ENCODE measurements at places on chromosomes 2 and 18.

GRCh38 chr18:78986018-78986481, 6.4 kb downstream of the SALL3 start:
- no peaks in the 10 kb centered on the region for H3K36me3 ChIP-seq
- no peak overlapping the region for H3K27ac ChIP-seq
- no peak overlapping the region for H3K4me3 ChIP-seq
- peaks cover 90% of the 10 kb centered on the region for H3K27me3 ChIP-seq

GRCh38 chr2:234912437-234912836, 39.4 kb upstream of the SH3BP4 start:
- no peak overlapping the region for H3K4me3 ChIP-seq
- H3K27ac ChIP-seq, result no peak overlapping the region
- H3K27me3 ChIP-seq, result no peaks in the 10 kb centered on the region
- DNase-seq, result no peak

GRCh38 chr2:67277450-67277849, 119.7 kb upstream of the ETAA1 start:
- no peak overlapping the region for H3K27ac ChIP-seq
- DNase-seq, result no peak
- no peak overlapping the region for H3K4me3 ChIP-seq

DNA sequence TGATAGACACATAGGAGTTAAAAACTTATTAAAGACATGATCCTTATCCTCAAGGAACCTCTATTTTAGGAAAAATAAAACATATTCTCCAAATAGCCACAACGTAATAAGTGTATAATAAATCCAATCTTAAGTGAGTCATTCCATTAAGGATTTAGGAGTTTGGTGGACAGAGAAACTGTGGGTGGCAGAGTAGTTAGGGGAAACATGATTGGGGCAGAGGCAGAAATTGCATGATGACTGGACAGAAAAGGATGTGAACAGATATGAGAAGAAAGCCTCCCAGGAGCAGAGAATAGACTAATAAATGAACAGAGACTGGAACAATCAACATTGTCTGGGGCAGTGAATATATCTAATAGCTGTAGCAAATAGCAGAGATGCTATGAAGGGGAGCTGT, 48.1 kb upstream of the SIGLEC15 start:
- no peaks in the 10 kb centered on the region for H3K27me3 ChIP-seq
- H3K4me1 ChIP-seq, result peaks cover 6% of the 10 kb centered on the region
- H3K27ac ChIP-seq, result no peak overlapping the region
- H3K36me3 ChIP-seq, result no peaks in the 10 kb centered on the region

GRCh38 chr2:238131761-238132462, 6.6 kb upstream of the KLHL30 start:
- no peak for DNase-seq
- no peaks in the 10 kb centered on the region for H3K27me3 ChIP-seq
- no peaks in the 10 kb centered on the region for H3K36me3 ChIP-seq
- no peak overlapping the region for H3K4me3 ChIP-seq
- no peak overlapping the region for H3K27ac ChIP-seq

- H3K4me1 ChIP-seq, result peaks cover 12% of the 10 kb centered on the region
- no peak overlapping the region for H3K4me3 ChIP-seq
- DNase-seq, result no peak
- no peaks in the 10 kb centered on the region for H3K27me3 ChIP-seq
Observed at GRCh38 chr2:25825238-25825637, 53.0 kb downstream of the ASXL2 start.

- no peaks in the 10 kb centered on the region for H3K27me3 ChIP-seq
- H3K36me3 ChIP-seq, result no peaks in the 10 kb centered on the region
- no peak for DNase-seq
Observed at GRCh38 chr18:59957957-59958356, 58.2 kb downstream of the PMAIP1 start.

- peak; percentile 97 for DNase-seq
- H3K4me3 ChIP-seq, result peak overlapping the region; percentile 63
- peaks cover 22% of the 10 kb centered on the region for H3K4me1 ChIP-seq
- H3K36me3 ChIP-seq, result peaks cover 36% of the 10 kb centered on the region
- H3K27me3 ChIP-seq, result no peaks in the 10 kb centered on the region
Observed at GRCh38 chr2:24083567-24084385, 858 bp downstream of the TP53I3 start.

DNA sequence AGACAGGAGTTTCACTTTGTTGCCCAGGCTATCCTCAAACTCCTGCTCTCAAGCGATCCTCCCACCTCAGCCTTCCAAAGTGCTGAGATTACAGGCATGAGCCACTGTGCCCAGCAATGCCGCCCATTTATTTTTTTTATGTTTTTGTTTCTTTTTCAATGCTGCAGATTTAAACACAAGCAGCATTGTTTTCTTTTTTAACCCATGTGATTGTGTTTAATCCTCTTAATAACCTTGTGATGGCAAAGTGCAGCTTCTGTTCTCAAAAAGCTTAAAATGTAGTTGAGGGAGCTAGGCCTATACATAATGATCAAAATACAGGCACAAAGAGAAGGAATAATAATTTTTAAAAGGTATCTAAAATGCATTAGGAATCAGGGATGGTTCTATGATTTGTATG, 11.5 kb downstream of the MSGN1 start:
- no peak overlapping the region for H3K27ac ChIP-seq
- no peaks in the 10 kb centered on the region for H3K4me1 ChIP-seq
- peaks cover 4% of the 10 kb centered on the region for H3K27me3 ChIP-seq
- no peak for DNase-seq

DNA sequence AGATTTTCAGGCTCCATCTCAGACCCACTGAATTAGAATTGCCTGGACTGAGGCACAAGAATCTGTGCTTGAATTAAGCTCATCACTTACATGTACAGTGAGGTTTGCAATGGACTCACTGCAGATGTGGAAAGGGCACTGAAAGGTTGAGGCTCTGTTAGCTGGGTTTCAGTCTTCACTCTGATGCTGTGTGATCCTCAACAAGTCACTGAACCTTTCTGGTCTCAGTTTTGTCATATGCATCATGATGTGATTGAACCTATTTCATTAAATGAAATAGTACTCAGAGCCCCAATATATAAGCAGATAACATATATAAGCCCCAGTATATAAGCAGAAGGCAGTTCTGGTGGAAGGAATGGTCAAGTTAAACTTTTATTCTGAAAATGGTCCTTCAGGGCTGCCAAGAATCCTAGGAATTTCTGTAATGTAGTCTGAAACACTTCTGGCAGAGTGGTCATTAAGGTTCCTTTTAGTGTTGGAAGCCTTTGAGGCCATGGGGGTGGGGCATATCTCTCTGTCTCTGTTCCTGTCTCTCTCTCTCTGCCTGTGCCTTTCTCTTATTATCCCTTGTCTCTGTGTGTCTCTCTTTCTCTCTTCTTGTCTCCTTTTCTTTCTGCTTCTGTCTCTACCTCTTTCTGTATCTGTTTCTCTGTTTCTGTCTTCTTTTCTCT, 110.4 kb downstream of the ADCYAP1 start:
- no peak overlapping the region for H3K27ac ChIP-seq
- H3K27me3 ChIP-seq, result no peaks in the 10 kb centered on the region
- H3K4me3 ChIP-seq, result no peak overlapping the region
- H3K4me1 ChIP-seq, result peaks cover 14% of the 10 kb centered on the region
- no peak for DNase-seq

GRCh38 chr2:196566961-196567666, 72.4 kb upstream of the CCDC150 start:
- H3K36me3 ChIP-seq, result no peaks in the 10 kb centered on the region
- no peak overlapping the region for H3K4me3 ChIP-seq
- no peaks in the 10 kb centered on the region for H3K4me1 ChIP-seq

DNA sequence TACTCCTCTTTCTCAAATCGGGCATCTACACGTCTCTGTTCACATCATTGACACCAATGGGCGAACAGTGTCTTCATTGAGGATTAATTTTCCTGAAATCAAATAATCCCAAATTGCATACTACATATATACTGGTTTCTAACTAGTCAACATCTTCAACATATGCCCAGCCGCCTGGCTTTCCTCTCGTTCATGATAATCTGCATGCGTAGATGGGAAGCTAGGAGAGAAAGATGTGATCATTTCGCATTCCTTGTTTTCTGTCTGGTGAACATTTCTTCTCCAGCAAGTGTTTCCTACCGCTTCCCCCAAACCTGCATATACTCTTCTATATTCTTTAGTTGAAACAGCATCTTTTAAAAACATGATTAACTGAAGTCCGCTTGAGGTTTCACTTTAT, 7.4 kb downstream of the TWIST2 start:
- no peaks in the 10 kb centered on the region for H3K4me1 ChIP-seq
- no peak overlapping the region for H3K27ac ChIP-seq
- peaks cover 11% of the 10 kb centered on the region for H3K27me3 ChIP-seq
- no peak for DNase-seq
- H3K4me3 ChIP-seq, result no peak overlapping the region

- H3K4me3 ChIP-seq, result no peak overlapping the region
- H3K36me3 ChIP-seq, result peaks cover 17% of the 10 kb centered on the region
- no peak overlapping the region for H3K27ac ChIP-seq
- no peaks in the 10 kb centered on the region for H3K27me3 ChIP-seq
- no peak for DNase-seq
Observed at GRCh38 chr2:111159641-111160040, 38.9 kb downstream of the BCL2L11 start.

DNA sequence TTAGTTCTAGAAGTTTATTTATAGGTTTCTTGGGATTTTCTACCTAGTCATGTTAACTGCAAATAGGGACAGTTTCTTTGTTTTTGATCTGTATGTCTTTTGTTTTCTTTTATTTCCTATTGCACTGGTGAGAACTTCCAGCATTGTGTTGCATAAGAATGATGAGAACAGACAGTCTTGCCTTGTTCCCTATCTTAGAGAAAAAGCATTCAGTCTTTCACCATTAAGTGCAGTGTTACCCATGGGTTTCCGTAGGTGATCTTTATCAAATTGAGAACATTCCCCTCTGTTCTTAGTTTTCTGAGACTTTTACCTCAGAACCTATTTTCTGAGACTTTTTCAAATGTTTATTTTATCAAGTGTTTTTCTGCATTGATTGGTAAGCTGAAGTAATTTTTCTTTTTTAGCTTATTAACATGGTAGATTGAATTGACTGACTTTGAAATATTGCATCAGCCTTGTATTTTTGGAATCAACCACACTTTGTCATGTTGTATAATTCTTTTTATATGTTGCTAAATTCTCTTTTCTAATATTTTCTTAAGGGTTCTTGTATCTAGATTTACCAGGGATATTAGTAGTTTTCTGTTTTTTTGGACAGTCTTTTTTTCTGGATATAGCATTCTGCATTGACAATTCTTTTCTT, 17.2 kb downstream of the MFSD6 start:
- no peaks in the 10 kb centered on the region for H3K4me1 ChIP-seq
- H3K4me3 ChIP-seq, result no peak overlapping the region
- no peak overlapping the region for H3K27ac ChIP-seq
- no peak for DNase-seq

DNA sequence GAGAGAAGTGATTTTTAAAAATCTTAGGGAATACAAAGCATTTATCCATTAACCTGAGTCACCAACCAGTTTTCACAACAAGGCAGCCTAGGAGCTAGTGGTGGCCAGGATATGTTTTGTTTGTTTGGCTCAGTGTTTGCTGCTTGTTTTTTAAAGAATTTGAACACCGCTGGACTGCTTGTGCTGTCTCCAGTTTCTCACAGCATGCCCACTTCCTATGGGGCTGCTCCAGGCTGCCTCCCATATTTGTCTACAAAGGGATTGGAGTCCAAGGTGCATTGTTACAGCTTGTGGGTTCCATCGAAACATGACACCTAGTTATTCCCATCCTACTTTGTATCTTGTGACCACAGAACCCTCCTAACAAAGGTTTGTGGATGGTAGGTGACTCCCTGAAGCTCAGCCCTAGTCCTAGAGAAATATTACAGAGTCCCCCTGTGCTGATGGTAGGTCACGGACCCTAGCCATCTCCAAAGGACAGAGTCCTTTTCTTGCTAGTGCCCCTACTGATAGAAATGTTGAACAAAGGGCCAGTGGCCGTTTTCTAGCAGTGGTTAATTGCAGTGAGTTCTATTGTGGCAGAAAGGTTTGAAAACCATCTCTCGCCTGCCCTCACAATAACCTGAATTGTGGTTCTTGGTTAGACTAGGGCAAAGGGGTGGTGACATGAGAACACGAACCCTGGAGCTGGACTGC, 23.2 kb downstream of the GPR39 start:
- no peaks in the 10 kb centered on the region for H3K27me3 ChIP-seq
- H3K4me3 ChIP-seq, result no peak overlapping the region
- H3K36me3 ChIP-seq, result no peaks in the 10 kb centered on the region
- DNase-seq, result no peak
- no peaks in the 10 kb centered on the region for H3K4me1 ChIP-seq

GRCh38 chr2:47561906-47562305, 158.9 kb downstream of the MSH2 start:
- H3K27me3 ChIP-seq, result peaks cover 10% of the 10 kb centered on the region
- no peak for DNase-seq
- no peaks in the 10 kb centered on the region for H3K36me3 ChIP-seq
- H3K4me3 ChIP-seq, result no peak overlapping the region

- H3K27ac ChIP-seq, result no peak overlapping the region
- H3K4me1 ChIP-seq, result no peaks in the 10 kb centered on the region
- no peaks in the 10 kb centered on the region for H3K27me3 ChIP-seq
- H3K36me3 ChIP-seq, result no peaks in the 10 kb centered on the region
- DNase-seq, result no peak
Observed at GRCh38 chr18:48470484-48471180, 61.4 kb upstream of the ZBTB7C start.

DNA sequence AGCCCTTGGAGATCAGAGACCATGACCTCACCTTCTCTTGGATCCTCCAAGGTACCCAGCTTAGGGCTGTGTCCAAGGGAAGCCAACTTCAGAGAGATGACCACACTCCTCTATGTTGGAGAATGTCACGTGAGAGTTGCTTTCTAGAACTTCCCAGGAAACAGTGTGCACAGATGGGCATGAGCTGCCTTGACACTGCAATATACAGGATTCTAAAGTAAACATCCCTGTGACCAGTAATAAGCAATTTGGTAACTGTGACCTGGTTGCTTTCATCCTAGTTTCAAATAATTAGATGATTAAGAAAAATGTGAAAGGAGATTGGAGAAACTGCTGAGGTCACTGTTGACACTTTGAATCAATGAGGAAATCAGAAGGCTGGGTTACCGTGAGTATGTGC, 181.1 kb upstream of the EPAS1 start:
- H3K27me3 ChIP-seq, result no peaks in the 10 kb centered on the region
- DNase-seq, result no peak
- peaks cover 21% of the 10 kb centered on the region for H3K4me1 ChIP-seq
- no peak overlapping the region for H3K4me3 ChIP-seq
- H3K36me3 ChIP-seq, result no peaks in the 10 kb centered on the region
- H3K27ac ChIP-seq, result no peak overlapping the region

- no peaks in the 10 kb centered on the region for H3K36me3 ChIP-seq
- no peak overlapping the region for H3K27ac ChIP-seq
- H3K27me3 ChIP-seq, result no peaks in the 10 kb centered on the region
- DNase-seq, result no peak
Observed at GRCh38 chr18:76766429-76766828, 55.9 kb upstream of the ZNF236 start.

- H3K36me3 ChIP-seq, result no peaks in the 10 kb centered on the region
- H3K4me1 ChIP-seq, result peaks cover 6% of the 10 kb centered on the region
- no peaks in the 10 kb centered on the region for H3K27me3 ChIP-seq
- H3K27ac ChIP-seq, result no peak overlapping the region
- no peak for DNase-seq
- no peak overlapping the region for H3K4me3 ChIP-seq
Observed at GRCh38 chr2:234796045-234796591, 155.7 kb upstream of the SH3BP4 start.

All from upper lobe of right lung (tissue), 1 donor.